ENCODE measurements at places on chromosomes 3 and 15.

- no peak for DNase-seq
Observed at GRCh38 chr3:149233323-149233722, 11.7 kb upstream of the CP start.

- DNase-seq: no peak
Observed at GRCh38 chr15:84874981-84875699, 9.3 kb upstream of the SLC28A1 start.

DNA sequence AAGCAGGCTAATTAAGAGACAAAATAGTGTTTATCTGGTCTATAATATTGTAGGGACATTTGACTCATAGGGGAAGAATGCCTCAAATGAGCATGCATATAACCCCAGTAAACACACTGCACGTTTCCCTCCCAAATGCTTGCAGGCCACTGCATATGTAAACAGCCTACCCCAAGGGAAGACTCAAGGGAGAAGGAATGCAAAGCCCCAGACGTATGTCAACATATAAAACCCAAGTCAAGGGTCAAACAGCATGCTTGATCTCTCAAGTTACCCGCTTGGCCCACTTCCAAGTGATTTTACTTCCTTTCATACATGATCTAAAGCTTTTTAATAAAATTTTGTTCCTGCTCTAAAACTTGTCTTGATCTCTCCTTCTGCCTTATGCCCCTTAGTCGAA lies 1090.0 kb downstream of the OTOL1 start:
- no peak for DNase-seq

DNA sequence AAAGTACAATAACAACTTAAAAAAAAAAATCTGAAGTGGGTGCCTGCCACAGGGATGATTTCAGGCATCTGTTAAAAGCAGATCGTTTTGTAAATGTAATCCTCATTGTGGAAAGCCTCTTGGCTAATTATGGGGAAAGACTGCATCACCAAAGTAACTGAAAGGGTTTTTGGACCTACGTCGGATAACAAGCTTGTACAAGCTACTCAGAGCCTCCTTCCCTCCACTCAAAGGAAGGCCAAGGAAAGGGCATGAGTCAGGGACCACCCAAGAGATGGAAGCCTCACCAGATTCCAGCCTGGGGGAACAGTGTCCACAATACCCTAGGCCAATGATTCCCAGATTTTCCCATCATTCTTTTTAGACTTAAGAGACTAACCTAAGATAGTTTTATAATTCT lies 84.3 kb downstream of the ATP1B3 start:
- DNase-seq: no peak

DNA sequence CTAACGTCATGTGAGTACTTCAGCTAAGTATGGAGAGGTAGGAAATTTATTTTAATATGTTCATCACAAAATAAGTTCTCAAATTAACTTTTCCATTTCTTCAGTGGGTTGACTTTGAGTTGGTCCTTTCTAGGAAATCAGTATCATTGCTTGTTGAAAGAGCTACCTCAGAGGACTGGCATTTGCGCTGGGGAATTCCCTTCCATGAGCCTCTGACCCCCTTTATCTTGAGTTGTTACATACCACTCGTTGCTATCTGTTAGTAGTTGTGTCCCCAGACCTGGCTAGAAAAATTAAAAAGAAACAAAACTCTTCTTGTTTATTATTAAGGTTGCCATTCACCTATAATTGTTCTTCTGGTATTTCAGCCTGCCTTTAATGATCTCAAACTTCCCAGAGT lies 96.8 kb upstream of the ROBO2 start:
- no peak for DNase-seq

GRCh38 chr15:50042775-50043174 lies 76.3 kb downstream of the ATP8B4 start:
- DNase-seq: no peak

DNA sequence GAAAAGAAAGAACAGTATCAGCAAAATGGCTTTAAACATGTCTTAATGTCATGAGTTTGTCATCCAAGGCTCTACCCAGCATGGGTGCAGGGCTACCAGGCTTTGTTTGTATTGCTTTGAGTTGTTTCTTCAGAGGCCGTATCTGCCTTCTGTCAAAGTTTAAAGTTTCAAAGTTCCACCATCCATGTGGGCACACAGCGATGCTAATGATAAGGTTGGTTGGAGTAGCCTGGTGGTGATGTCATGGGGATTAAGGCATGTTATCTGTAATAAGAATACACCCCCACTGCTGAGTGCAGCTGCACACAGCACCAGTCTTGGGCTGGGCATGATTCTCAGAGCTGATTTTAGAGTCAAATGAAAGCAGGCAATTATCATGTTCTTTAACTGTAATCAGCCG lies 72.0 kb upstream of the LRTM1 start:
- no peak for DNase-seq

GRCh38 chr3:43689766-43690399 lies 855 bp upstream of the ABHD5 start:
- DNase-seq: no peak

- DNase-seq: no peak
Observed at GRCh38 chr3:191328383-191328961, 722 bp upstream of the CCDC50 start.

- DNase-seq: no peak
Observed at GRCh38 chr3:140706360-140706759, 28.5 kb downstream of the TRIM42 start.

DNA sequence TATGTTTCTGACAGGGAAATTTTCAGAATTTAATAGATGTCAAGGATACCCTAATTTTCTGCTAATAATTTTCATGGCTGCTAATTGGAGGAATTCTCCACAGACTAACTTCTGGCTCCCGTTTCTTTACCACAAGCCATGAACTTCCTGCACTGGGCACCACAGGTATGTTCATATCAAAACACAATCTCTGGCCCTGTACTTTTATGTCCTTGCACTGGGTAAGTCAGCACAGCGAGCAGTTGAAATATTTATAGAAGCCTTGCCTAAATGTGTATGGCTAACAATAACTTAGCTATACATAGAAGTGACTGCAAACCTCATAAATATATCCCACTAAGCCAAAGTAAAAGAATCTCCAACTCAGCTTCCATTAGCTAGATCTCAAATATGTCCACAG lies 246.9 kb downstream of the ZIC1 start:
- DNase-seq: no peak

GRCh38 chr15:63374686-63375520 lies 6.7 kb downstream of the CA12 start:
- DNase-seq: no peak

GRCh38 chr3:45979378-45979777 lies 16.2 kb downstream of the FYCO1 start:
- DNase-seq: no peak

DNA sequence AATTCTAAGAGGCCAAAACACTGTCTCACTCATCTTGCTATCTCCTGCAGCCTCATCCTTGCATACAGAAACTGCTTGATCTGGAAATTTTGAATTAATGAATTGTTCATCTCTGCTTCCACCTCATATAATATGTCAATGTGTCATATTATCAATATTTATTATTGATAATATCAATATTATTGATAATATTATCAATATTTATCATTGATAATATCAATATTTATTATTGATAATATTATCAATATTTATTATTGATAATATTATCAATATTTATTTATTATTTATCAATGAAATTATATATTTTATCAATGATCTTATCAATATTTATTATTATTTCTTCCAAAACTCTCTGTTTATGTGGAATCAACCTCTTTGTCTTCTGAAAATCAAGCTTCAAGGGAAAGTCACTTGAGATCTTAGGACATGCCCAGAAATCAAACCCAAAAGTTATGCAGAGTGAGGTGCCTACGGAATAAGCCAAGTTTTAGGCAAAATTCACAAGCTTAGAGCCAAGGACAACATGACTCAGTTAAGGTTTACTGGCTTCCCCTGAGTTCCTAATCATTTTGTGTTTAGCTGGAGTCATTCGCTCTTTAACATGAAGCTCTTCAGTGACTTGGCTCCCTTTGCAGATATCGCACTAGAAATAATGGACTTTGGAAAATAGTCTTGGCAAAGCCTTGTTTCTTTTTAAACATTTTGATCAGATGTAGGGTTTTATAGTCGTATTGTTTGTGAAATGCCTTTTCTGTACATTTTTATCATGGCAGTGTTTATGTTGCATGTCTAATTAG lies 297.1 kb upstream of the RARB start:
- no peak for DNase-seq

- no peak for DNase-seq
Observed at GRCh38 chr3:127263586-127264231, 24.1 kb downstream of the PRR20G start.

- DNase-seq: no peak
Observed at GRCh38 chr3:147368561-147369221, 37.7 kb downstream of the ZIC4 start.

- no peak for DNase-seq
Observed at GRCh38 chr3:151169262-151169947, 33.6 kb downstream of the GPR171 start.

GRCh38 chr3:24220859-24221657 lies 273.6 kb downstream of the THRB start:
- DNase-seq: no peak

GRCh38 chr3:4897765-4898453 lies 81.3 kb upstream of the BHLHE40 start:
- DNase-seq: no peak

GRCh38 chr3:21662403-21662802 lies 88.6 kb downstream of the ZNF385D start:
- DNase-seq: no peak

GRCh38 chr3:155185631-155186071 lies 105.5 kb downstream of the MME start:
- no peak for DNase-seq

DNA sequence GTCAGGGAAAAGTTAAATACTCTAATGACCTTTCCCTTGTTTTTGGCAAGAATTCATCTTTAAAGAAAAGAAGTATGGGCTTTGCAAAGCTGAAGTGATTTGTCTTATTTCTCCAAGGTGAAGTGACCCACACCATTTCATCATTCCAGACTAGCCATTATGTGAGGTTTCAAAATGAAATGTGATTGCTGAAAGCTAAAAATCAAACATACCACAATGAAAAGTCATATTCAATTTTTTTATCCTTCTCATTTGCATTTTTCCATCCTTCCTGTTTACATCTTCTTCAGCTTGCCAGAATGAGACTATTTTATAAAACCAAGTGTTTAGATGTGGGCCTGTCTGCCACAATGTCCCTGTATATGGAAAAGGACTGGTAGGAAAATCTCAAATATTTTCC lies 142.3 kb upstream of the STRIT1 start:
- no peak for DNase-seq

- no peak for DNase-seq
Observed at GRCh38 chr3:12797892-12798558, 1.5 kb downstream of the CAND2 start.

DNA sequence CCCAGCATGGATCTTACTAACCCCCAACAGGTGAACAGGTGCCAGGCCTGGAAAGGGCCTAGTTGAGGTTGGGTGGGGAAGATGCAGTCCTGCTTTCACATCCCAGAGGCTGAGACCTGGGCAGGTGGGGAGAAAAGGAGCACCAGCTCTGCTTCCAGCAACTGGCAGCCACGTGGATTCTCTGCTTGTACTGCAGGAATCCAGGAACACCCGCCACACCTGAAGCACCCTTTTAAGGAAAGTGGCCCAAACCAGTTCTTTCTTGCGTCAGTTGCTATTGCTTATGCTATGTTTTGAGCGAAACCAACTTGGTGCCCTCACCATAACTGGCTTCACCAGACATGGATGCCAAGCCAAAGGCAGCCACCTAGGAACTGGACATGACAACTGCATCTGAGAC lies 28.1 kb upstream of the NEO1 start:
- DNase-seq: no peak

DNA sequence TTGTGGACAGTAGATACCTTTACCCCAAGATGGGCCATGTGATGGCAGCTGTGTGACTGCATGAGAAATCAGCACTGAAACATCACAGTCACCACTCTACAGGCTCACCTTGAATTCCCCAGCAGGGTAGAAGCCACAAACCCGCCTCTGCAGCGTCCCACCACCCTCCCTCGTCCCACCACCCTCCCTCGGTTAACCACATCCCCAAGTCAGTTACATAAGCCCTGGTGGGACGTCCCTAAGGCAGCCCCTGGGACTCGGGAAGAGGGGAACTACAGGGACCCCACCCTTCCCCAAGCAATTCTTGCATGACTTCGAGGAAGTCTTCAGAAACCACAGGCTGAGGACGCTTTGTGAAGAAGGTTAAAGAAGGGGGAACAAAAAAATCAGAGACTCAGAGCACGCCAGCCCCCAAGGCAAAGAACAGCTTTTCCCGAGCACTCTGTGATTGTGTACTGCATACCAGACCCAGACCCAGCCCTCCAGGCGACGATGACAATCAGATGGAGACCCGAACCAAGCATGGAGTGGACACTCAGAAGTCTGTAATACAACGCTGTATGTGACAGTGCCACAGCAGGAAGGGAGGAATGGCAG lies 60.5 kb downstream of the SH3BP5 start:
- DNase-seq: peak; percentile 70

- DNase-seq: no peak
Observed at GRCh38 chr15:99098426-99098825, 6.5 kb upstream of the SYNM start.

- DNase-seq: no peak
Observed at GRCh38 chr15:77168616-77169015, 97.7 kb upstream of the TSPAN3 start.
